ENCODE measurements at places on chromosomes 1 and 21.

- DNase-seq: no peak
Measured at GRCh38 chr1:205537386-205538018, 33.0 kb downstream of the CDK18 start.

GRCh38 chr21:38766987-38767722, 38.6 kb upstream of the ETS2 start:
- DNase-seq: peak; percentile 54

DNA sequence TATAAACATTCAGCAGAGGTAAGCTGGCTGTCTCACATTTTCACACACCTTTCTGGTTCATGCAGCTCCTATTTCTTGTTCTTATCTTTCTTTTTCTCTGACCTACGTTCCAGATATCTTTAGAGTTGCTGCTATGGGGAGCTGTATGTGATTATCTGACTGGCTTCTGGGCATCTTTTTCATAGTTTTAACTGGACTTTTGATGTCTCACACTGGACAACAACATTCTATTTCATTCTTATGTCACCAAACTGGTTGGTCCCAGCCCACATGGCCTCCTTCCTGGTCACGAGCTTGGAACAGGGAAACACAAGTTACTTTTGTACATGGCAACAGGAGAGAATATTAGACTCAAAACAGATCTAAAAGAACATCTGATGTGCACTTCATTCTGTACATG, 7.7 kb upstream of the CLDN8 start:
- no peak for DNase-seq

DNA sequence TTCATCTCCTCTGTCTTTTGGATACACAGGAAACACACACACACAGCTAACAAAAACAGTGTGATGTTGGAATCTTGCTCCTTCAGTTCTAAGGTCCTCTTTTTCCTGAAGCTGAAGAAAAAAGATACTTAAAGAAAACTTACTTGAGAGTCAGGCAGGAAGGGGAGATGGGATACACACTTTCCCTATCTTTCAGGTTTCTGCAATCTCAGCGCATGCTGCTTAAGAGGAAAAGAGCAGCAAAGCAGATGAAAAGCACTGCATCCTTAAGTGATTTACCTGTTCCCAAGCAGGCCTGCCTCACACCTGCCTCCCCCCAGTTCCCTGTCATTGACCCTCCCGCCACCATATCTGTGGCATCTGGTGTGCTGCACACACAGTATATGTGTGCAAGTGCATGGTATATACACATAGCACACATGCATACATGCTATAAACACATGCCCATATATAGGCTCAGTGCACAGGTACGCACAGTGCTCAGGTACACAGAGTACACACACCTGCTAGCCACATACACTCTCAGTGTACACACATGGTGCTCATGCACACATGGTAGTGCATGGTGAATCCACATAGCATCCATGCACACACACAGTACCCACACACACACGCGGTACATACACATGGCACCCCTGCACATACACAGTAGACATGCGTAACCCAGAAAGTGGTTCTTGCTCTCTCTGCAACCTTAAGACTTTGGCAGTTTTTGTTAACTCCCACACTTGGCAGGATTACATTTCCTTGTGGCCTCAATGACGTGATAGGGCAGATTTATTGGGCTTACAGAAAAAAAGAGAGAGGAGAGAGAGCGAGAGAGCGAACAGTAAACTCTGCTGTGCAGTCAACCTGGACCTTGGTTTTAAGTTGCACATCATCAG, 166.9 kb downstream of the TOMM20 start:
- DNase-seq: peak; percentile 8

GRCh38 chr1:111671852-111672251, 52.3 kb downstream of the RAP1A start:
- no peak for DNase-seq

DNA sequence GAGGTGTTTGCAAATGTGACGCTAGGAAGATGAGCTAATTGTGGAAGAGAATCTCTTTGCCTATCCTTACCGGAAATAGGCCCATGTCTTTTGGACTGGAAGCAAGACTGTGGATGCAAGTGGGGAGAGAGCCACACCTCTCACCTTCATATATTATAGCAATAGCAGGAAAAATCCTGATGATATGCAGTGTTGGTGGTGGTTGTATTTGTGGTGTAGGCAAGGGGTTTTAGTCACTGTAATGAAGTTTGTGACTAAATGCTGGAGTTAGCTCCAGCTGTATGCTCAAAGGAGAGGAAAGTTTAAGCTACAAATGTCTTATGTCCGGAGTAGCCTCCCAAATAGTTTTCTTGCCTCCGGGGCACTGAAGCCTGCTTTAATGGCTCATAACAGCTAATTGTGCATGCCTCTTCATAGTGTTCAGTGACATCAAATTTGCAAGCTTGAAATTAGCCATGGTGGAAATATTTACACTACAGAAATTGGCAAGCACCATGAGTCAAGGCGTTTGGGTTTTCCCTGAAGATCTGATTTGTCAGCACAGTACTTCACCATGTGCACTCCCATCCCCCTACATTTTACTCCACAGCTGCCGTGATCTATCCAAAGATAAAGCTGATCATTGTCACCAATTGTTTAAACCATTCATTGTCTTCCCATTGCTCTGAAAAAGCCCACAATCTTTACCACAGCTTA, 102.6 kb upstream of the ZNF644 start:
- DNase-seq: peak; percentile 9

DNA sequence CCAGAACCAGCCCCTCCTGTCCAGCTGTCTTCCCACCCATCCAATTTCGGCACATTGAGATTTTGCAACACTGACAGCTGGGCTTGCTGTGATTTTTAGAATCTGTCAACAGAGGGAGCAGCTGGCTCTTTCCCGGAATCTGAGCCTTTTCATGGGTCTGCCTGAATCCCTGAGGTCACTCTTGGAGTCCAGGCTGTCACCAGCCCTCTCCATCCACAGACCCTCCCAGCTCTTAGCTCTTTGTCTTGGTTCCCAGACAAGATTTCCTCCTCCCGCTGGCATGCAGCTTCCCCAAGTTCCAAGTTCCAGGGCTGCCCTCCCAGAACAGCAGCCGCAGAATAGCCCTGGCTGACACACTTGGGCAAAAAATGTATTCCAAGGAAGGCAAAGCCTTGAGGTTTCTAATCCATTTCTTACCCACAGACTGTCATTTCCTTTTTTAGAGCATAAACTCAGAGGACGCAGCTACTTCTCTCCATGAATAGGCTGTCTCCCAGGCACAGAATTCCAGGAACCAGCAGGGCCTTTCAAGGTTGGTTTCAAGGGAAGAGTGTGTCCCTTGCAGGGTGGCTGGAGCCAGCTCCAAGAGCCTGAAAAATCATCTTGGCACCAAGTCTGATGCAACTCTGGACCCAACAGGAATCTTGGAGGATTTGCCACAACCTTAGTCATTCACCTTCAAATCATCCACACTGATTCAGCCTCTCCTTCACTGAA, 7.1 kb upstream of the TMEM61 start:
- DNase-seq: no peak

DNA sequence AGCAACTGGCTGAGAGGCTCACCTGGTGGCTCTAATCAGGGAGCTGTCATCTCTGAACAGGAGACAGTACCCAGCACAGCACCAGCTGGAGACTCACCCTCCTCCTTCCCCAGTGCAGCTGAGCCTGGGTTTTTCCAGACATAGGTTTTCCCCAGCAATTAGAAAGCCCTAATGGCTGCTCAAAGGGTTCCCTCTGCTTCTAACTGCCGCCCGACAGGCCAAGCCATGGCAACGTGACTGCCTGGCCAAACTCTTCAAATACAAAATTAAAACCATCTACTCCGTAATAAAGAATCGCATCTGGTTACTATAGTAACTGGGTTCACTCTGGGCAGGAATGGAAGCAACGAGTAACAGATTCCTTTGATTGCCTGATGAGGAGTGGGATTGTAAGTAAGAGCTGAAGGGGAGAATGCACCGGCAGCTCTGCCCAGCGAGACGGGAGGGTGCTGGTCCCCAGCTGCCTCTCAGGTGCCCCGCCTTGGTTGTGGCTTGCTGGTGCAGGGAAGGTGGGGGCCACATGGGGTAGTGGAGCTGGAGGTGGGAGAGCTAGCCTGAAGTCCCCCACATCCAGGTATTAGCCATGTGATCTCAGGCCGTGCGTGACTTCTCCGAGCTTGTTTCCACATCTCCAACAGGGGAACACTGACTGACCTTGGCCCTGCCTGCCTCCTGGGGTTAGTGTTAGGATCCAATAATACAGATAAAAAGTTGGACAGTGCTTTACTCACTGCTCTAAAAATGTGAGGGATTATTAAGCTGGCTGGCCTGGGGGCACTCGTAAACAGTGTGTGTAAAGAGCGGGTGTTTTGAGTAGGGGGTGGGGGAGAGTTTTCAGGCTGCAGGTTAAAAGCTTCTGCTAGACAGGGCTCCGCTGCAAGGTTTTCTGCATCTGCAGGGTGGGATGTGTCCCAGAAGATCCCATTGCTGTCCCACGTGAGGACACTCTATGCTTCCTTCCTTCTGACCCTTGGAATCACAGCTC, 94.2 kb downstream of the KCNN3 start:
- DNase-seq: no peak

DNA sequence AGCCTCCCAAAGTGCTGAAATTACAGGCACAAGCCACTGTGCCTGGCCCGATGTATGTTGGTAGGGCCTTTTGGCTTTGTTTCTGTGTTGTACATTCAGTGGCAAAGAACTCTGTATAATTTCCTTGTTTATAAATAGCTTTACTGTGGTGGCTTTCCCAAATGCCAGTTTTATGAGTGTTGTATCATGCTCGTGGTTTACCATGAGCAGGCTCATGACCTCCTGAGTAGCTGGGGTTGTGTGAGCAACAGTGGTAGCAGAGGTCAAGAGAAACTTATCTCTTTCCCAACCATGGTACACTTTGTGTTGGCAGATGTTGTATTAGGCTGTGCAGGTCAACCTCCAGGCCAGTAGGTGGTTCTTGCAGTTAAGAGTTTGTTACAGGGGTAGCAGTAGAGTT, 420.4 kb upstream of the BEND5 start:
- no peak for DNase-seq

DNA sequence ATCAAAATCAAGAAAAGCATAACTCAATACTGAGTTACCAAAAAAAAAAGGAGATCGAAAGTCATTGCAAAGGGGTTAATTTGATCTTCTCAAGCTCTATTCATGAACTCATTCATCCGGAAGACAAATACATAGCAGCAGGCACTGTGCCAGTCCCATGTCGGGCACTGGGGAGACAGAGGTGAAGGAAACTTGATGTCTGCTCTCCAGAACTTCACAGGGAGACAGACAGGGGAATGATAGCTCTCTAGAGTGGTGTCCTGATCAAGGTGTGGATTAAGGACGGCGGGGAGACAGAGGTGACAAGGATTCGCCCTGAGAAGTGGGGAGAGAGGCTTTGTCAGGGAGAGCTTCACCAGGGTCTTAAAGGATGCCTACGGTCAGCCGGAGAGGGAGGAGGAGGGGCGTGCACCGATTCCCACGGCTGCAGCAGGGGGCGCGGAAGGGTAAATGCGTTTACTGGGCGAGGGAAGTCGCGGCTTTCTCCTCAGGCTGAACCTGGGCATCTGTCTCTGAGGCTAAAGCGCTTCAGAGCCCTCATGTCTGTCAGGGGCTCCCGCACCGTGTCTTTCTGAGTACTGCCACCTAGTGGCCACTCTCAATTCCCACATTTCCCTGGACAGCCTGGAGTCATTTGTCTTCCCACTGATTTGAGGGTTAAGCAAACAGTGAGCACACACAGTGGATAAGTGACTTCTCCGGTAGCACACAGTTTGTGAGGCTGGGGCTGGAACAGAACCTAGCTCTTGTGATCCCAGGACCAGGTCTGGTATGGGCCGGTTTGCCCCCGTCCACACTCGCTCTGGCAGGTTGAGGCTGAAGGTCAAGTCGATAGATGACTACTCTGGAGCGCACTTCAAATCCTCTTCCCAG, 152.8 kb downstream of the TENT5C start:
- peak; percentile 68 for DNase-seq

GRCh38 chr1:61754545-61754944, 12.3 kb downstream of the PATJ start:
- no peak for DNase-seq

GRCh38 chr1:154937988-154938386, 1.5 kb upstream of the PMVK start:
- no peak for DNase-seq

DNA sequence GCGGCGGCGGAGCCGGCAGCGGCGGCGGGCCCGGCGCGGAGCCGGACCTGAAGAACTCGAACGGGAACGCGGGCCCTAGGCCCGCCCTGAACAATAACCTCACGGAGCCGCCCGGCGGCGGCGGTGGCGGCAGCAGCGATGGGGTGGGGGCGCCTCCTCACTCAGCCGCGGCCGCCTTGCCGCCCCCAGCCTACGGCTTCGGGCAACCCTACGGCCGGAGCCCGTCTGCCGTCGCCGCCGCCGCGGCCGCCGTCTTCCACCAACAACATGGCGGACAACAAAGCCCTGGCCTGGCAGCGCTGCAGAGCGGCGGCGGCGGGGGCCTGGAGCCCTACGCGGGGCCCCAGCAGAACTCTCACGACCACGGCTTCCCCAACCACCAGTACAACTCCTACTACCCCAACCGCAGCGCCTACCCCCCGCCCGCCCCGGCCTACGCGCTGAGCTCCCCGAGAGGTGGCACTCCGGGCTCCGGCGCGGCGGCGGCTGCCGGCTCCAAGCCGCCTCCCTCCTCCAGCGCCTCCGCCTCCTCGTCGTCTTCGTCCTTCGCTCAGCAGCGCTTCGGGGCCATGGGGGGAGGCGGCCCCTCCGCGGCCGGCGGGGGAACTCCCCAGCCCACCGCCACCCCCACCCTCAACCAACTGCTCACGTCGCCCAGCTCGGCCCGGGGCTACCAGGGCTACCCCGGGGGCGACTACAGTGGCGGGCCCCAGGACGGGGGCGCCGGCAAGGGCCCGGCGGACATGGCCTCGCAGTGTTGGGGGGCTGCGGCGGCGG, 1.0 kb downstream of the ARID1A start:
- peak; percentile 75 for DNase-seq

- DNase-seq: no peak
Measured at GRCh38 chr21:36566644-36567043, 86.7 kb upstream of the CLDN14 start.

GRCh38 chr21:36839123-36839522, 127.3 kb downstream of the HLCS start:
- no peak for DNase-seq

DNA sequence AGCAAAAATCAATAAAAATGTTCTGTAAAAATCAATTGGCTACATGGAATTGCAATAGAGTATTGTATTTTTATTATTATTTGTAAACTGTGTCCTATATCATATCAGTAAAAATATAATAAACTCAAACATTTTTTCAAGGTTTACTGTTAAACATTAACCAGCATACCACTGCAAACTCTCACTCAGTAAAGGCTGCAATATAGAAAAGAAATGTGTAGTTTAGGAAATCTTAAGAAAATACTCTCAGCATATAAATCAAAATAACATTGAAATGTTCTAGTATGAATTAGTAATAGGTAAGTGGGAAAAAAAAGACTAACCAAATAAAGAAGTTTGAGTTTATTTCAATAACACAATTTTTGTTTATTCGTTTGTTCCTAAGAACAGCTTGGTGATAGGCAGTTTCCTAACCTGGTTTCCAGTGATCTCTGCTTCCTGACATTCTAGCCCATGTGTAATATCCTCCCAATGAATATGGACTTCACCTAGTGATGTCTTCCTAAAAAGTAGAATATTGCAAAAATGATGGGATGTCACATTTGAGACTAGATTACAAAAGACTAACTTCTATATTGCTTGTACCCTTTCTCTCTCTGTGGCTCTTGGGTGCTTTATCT, 870.1 kb downstream of the BRINP3 start:
- DNase-seq: no peak

Measured in stimulated activated naive CD8-positive, alpha-beta T cell treated with anti-CD3 and anti-CD28 coated beads, Interleukin-15, Interleukin-2, amounts not matched to agents 100 U/mL and 50 U/mL, for 24 hours (primary cell).